ENCODE measurements at places on chromosomes 1 and 21.
A peak's percentile ranks its signal among the peaks of the same experiment; 100 is the strongest.

- DNase-seq: no peak
Observed at GRCh38 chr1:224506141-224506814, 71.7 kb upstream of the WDR26 start.

DNA sequence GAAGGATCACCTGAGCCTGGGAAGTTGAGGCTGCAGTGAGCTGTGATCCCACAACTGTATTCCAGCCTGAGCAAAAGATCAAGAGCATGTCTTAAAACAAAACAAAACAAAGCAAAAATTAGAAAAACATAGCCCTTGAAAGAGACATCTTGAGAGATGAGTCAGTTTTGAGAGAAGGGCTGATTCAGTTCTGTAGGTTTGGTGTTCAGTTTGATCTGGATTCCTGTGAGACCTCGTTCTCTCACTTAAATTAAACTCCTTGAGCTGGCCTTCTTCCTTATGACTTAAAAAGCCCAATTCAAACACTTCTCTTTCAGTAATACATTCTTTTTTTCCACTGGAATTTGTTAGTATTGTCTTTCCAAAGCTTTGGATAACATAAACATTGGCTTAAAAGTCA, 164.2 kb downstream of the NRIP1 start:
- DNase-seq: no peak

DNA sequence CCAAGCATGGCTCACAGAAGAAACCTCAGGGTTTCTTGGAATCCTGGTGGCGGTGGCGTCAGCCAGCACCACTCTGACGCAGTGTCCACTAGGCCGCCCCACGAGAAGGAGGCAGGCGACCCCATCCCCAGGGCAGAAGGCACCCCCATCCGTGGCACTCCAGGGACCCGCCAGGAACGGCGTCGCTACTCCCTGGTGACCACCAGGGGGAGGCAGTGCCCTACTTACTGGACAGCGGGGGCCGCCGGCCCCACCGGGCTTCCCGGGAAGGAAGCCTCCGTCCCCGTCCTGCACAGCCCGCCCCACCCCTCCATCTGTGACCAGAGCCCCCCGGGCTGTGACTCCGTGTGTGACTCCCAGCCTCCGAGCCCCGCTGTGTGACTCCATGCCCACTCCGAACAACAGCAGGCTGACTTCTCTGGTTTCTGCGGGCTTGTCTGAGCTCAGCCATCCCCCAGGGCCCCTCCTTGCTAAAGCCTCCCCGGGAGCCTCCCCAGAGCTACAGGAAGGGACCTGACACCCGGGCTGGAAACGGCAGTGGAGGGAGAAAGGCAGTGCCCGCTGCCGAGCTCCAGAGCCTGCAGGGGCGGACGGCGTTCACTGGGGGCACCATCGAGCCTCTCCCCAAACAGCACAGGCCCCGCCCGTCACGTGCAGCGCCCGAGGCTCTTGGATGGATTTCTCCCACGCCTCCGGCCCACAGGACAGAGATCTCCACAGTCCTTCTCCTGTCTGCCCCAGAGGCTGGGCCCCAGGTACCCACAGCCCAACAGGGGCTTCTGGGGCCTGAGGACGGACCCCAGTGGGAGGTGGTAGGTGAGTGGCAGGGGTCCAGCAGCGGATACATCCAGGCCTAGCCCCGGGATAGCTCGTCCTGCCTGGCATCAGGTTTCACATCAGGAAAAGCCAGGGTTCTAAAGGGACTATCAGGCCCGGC, 21.1 kb downstream of the KIF17 start:
- peak; percentile 74 for DNase-seq

GRCh38 chr1:230972855-230973271, 5.8 kb downstream of the TTC13 start:
- peak; percentile 48 for DNase-seq

DNA sequence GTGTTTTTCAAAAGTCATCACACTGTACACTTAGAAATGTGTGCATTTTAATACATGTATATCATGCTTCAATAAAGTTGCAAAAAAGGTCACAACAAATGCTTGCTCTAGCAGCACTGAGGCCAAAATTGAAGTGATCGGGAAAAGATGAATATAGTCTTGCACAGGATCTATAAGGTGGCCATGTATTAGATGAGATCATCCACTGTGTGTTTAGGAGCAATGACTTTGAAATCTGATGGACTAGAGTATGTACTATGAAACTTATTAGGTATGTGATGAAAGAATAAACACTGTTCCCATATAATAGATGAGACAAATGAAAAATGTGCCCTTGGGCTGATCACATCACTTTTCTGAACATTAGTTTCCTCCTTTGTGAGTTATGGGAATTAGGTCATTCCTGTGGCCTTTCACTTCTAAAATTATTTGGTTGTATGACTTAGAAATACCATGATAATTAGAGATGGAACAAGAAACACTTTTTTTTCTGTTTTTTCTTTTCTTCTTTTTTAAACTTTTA, 984.6 kb downstream of the ADGRL2 start:
- no peak for DNase-seq

DNA sequence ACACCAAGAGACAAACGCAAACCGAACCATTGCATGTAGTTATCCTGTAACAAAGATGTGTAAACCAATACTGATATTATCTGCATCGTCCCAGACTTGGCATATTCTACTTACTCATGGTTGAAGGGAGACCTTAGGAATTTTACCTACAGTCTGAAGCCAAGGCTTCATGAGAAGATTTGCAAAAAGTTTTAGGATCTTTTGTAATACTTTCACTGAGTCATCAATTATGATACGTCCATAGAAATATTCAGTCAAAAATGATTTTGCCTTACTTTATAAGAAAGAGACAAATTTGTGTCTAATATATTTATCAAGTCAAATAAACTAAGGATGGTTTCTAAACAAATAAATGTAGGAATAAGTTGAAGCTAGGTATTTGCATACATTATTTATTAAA, 1176.1 kb upstream of the ADGRL2 start:
- DNase-seq: no peak

DNA sequence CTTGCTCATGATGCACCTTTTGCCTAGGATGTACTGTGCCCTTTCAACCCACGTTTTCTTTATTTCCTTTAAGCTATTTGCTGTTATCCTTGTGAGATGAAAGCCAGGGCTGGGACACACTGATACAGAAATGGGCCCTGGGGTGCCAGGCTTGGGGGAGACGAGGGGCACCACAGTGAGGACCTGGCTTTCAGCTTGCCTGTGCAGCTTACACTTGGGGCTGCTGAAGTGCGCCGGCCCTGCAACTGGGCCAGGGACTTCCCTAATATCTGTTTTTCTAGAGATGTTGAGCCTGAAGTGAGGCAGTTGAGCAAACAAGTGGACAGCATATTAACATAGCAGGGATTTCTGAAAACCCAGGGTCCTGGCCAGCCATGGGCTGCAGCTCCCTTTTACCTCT, 42.5 kb upstream of the SLC19A1 start:
- DNase-seq: no peak

- DNase-seq: no peak
Observed at GRCh38 chr1:244368279-244368678, 83.4 kb downstream of the ADSS2 start.

- DNase-seq: no peak
Observed at GRCh38 chr21:34335316-34335715, 28.5 kb upstream of the KCNE2 start.

- no peak for DNase-seq
Observed at GRCh38 chr1:227795732-227796131, 19.7 kb upstream of the PRSS38 start.

GRCh38 chr1:2156866-2157265, 37.7 kb downstream of the FAAP20 start:
- DNase-seq: no peak

- no peak for DNase-seq
Observed at GRCh38 chr1:89822109-89822962, 1.5 kb downstream of the LRRC8D start.

- no peak for DNase-seq
Observed at GRCh38 chr21:25328736-25329135, 278.5 kb downstream of the MRPL39 start.

- DNase-seq: no peak
Observed at GRCh38 chr1:112904071-112904830, 51.7 kb downstream of the SLC16A1 start.

DNA sequence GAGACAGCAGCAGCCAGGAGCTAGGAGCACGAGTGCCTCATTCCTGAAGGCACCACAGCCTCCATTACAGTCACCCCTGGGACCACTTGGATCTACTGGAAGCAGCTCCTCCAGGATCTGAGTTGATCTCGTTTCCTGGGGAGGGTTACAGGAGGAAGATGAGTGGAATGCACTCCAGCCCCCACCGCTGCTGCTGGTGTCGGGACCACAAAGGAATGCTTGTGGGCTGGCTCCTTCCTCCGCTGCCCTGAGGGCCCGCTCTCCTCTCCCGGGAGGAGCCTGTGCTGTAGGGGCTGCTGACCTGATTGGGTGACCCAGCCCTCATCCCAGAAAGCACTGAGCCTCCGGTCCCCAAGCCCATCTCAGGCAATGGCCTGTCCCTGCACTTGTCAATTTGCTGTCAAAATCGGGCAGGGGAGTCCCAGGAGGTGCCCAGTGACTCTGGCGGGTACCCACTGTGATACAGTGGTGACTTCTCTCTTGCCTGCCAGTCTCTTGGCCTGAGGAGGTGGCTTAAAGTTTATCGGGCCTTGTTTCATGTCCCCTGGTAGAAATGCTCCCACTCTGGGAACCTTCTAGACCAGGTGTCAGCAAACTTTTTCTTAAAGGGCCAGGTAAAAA, 23.1 kb downstream of the IL10RB start:
- DNase-seq: no peak

DNA sequence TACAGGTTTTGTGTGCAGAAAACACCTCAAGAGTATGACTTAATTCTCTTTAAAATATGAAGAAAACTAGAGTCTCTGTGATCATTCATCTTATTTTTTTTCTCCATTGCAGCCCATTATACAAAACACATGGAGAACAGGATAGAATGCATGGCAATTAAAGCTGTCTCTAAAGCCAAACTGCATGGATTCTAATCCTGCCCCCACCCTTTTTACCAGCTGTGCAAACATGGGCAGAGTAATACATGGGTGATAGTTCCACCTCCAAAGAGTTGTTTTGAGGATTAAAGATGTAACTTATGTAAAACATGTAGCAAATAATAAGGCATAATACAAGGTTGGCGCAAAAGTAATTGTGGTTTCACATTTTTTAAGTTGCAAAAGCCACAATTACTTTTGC, 114.4 kb downstream of the CLEC20A start:
- DNase-seq: no peak

DNA sequence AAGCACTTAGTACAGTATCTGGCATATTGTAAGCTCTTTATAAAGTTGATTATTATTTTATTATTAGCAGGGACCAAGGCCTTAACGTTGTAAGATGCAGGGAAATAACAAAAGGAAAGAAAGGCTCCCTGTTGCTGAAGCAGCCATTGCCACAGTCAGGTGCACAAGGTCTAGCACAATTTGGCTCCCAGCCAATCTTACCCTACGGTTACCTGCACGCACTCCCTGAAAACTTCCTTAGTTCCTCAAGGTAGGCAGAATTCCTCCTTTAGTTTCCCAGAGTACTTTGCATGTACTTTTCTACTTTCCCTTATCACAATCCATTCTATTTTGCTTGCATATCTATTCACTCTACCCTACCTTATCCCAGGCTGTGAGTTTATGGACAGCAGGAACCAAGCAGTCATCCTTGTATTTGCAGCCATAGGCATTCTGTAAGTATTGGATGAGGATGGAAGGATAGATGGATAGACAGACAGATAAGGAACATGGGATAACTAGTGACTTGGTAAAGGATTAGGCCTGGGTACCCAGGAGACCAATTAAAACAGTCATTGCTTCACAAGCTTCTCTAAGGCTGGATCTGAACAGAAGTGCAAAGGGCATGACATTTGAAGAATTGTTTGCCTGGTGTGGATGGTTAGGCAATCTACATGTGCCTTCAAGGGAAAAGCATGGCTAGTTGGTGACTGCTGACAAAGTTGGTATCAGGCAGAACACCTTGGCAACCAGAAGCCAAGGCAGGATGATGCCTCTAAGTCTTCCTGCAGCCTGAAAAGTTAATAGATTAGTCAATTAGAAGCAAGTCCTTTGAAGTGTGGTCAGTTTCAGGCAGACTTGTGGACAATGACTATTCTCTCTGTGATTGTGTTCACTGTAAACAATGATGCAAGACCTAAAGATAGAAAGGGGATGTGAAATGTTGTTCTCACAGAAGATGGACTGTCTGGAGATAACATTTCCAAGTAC, 20.8 kb upstream of the JAK1 start:
- no peak for DNase-seq

DNA sequence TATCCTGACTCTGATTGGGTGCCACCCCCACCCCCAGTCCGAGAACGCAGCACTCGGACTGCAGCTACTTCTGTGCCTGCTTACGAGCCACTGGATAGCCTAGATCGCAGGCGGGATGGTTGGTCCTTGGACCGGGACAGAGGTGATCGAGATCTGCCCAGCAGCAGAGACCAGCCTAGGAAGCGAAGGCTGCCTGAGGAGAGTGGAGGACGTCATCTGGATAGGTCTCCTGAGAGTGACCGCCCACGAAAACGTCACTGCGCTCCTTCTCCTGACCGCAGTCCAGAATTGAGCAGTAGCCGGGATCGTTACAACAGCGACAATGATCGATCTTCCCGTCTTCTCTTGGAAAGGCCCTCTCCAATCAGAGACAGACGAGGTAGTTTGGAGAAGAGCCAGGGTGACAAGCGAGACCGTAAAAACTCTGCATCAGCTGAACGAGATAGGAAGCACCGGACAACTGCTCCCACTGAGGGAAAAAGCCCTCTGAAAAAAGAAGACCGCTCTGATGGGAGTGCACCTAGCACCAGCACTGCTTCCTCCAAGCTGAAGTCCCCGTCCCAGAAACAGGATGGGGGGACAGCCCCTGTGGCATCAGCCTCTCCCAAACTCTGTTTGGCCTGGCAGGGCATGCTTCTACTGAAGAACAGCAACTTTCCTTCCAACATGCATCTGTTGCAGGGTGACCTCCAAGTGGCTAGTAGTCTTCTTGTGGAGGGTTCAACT, 2.1 kb downstream of the RBM15 start:
- no peak for DNase-seq

- no peak for DNase-seq
Observed at GRCh38 chr1:194300340-194300739, 1113.9 kb upstream of the B3GALT2 start.

- no peak for DNase-seq
Observed at GRCh38 chr1:221157026-221157761, 278.0 kb downstream of the HLX start.

- no peak for DNase-seq
Observed at GRCh38 chr1:227996187-227996950, 10.4 kb upstream of the WNT3A start.

GRCh38 chr1:223609977-223610376, 55.5 kb downstream of the CAPN8 start:
- DNase-seq: no peak

DNA sequence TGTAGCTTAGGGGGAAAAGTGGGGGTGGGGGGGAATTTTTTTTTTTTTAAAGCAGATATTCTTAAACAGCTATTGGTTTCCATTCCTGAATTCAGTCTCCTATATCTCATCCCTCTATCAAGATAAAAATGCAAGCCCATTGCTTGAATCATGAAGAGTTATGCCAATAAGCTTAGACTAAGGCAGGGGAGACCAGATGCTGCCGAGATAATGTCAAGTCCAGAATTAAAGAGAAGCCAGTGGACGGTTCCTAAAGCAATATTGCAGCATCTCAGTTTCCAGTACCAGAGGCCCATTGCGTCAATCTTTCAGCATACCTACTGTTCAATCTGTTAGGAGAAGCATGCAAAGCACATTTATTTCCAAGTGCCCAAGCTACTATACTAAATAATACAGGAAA, 309.4 kb downstream of the BARHL2 start:
- DNase-seq: no peak

GRCh38 chr1:64608651-64609048, 136.2 kb upstream of the RAVER2 start:
- DNase-seq: no peak

- DNase-seq: no peak
Observed at GRCh38 chr21:17699524-17700189, 87.0 kb upstream of the BTG3 start.

- DNase-seq: no peak
Observed at GRCh38 chr1:29736582-29737188, 500.4 kb downstream of the PTPRU start.

Data from CD4-positive, alpha-beta T cell treated with Interleukin-15 for 1 hour (primary cell).